ENCODE measurements at places on chromosomes 12 and 14.

- no peak for DNase-seq
These were observed 102.2 kb downstream of the TNFAIP2 start for GRCh38 chr14:103225476-103225875.

- DNase-seq: no peak
These were observed 277.9 kb downstream of the SSPN start for GRCh38 chr12:26473291-26473690.

GRCh38 chr12:90280033-90280432 lies 571.4 kb upstream of the ATP2B1 start:
- DNase-seq: no peak

- DNase-seq: no peak
These were observed 240.3 kb upstream of the PDZRN4 start for GRCh38 chr12:40947797-40948196.

GRCh38 chr14:64549791-64550620 lies at the start of gene PPP1R36:
Gene PPP1R36 (plus strand): TSS chr14:64549961. CDS start chr14:64549998, 37 bp downstream.
- DNase-seq: no peak

DNA sequence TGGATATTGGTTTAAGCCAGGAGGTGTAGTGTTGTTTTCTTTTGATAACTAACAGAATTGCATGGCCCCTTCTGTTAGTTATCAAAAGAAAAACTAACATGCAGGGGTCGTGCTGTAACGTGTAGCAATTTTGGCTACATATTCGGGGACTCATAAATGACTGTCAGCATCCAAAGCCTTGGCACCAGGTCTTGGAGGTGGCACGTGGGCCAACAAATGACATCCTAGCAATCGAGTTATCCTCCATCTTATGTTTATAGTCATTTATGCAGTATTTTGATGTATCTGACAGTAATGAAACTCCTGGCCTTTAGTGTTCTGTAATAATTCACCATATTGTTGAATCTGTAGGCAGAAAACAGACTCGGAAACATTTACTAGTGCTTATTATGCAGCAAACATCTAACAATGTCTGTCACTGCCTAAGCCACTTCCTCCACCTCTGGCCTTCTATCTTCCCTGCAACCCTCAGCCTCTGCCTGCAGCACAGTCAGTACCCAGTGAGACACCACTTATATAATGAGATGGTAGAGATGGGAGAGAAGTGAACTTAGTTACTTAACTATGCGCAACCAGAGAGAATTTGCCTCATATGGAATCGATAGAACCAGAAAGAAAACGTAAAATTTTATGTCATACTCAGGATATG lies 184.6 kb downstream of the AEBP2 start:
- DNase-seq: no peak

GRCh38 chr12:110750784-110751461 lies 8.2 kb upstream of the PPP1CC start:
- DNase-seq: no peak
